ENCODE measurements at places on chromosomes 7 and 10. TPM values are rescaled to one million over a fixed set of nuclear protein-coding genes. Genes with fewer than 3 reads are reported as not detected.
A peak's percentile ranks its signal among the peaks of the same experiment; 100 is the strongest.

- H3K27ac ChIP-seq: no peak overlapping the region
- H3K36me3 ChIP-seq: no peaks in the 10 kb centered on the region
- H3K27me3 ChIP-seq: no peaks in the 10 kb centered on the region
- no peaks in the 10 kb centered on the region for H3K4me1 ChIP-seq
- H3K4me3 ChIP-seq: no peak overlapping the region
Observed at GRCh38 chr10:127553417-127553816, 4.3 kb downstream of the NPS start.

DNA sequence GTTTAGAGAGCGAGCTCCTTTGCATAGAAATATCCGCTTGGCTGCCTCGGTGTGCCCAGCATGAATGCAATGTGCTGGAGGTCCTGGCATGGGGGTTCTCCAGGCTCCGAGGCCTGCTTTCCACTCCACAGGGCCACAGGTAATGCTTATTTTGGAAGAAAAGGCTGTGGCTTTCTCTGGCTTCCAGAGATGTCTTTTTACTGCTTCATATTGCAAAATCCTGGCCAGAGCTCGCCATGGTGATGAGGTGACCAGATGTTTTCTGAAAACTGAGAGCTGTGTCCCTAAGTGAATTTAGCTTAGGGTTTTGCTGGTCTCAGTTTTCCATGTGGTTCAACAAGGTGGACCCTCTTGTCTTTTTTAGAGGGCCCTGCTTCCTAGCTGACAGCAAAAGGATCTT lies 65.2 kb downstream of the BMPER start:
- H3K27me3 ChIP-seq: peaks cover 1% of the 10 kb centered on the region
- H3K36me3 ChIP-seq: no peaks in the 10 kb centered on the region
- no peaks in the 10 kb centered on the region for H3K4me1 ChIP-seq
- no peak overlapping the region for H3K4me3 ChIP-seq

The MEST gene
- 2.9 TPM for total RNA-seq

GRCh38 chr10:72114706-72115450 lies 26.5 kb upstream of the SPOCK2 start:
- peaks cover 17% of the 10 kb centered on the region for H3K4me1 ChIP-seq
- no peaks in the 10 kb centered on the region for H3K36me3 ChIP-seq
- no peaks in the 10 kb centered on the region for H3K27me3 ChIP-seq

DNA sequence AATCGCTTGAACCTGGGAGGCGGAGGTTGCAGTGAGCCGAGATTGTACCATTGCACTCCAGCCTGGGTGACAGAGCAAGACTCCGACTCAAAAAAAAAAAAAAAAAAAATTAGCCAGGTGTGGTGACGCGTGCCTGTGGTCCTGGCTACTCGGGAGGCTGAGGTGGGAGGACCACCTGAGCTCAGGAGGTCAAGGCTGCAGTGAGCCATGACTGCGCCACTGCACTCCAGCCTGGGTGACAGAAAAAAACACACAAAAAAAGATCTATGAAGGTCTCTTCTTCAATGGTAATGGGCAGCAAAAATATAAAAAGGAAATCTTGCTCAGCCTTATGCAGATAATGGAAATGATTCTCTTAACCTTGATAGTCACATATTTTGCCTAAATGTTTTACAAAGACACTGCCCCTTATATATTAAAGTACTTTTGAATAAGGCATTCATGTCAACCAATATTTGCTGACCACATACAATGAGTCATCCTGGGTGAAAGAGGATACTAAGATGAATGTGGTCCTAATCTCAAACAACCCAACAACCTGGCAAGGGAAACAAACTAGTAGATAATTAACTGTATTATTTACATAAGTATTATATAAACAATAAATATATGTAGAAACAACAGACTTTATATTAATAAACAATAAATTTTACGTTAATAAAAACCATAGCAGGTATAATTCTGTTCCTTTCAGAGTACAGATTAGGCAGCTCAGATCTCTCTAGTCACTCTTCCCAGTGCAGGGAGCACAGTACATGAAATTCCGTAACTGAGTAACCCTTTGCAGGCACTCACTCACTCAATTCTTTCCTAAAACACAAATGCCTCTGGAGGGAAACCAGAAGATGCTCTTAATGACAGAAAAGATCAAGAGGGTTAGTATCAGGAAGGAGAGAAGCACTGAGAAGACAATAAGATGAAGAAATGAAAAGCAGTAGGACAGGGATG lies 8.1 kb downstream of the TOMM7 start:
- DNase-seq: no peak
- peaks cover 58% of the 10 kb centered on the region for H3K36me3 ChIP-seq
- H3K4me1 ChIP-seq: no peaks in the 10 kb centered on the region
- H3K27ac ChIP-seq: no peak overlapping the region
- H3K4me3 ChIP-seq: no peak overlapping the region

The ANKRD7 gene
- total RNA-seq: not detected

DNA sequence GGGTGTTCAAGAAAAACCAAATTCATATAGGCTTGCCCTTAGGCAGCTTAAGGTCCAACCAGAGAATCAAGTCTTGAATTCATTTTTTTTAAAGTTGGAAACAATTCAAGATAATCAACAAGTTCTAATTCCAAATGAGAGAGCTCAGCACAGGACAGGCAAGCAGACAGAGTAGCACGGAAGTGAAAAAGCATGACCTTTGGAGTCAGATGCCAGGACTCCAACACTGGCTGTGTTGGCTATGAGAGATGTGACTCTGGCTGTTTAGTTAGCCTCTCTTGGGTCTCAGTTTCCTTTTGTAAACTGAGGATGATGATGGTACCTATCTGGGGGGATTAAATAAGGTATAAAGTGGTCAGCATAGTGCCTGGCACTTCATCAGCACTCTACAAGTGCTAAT lies 49.3 kb downstream of the FBXW4 start:
- peaks cover 55% of the 10 kb centered on the region for H3K36me3 ChIP-seq
- no peaks in the 10 kb centered on the region for H3K27me3 ChIP-seq
- H3K4me1 ChIP-seq: no peaks in the 10 kb centered on the region
- no peak overlapping the region for H3K27ac ChIP-seq

The RGS10 gene
- total RNA-seq: 132 TPM

The CTAGE6 gene
- 0.34 TPM for total RNA-seq

The FAM180A gene
- not detected for total RNA-seq

The FOXP2 gene
- total RNA-seq: not detected

DNA sequence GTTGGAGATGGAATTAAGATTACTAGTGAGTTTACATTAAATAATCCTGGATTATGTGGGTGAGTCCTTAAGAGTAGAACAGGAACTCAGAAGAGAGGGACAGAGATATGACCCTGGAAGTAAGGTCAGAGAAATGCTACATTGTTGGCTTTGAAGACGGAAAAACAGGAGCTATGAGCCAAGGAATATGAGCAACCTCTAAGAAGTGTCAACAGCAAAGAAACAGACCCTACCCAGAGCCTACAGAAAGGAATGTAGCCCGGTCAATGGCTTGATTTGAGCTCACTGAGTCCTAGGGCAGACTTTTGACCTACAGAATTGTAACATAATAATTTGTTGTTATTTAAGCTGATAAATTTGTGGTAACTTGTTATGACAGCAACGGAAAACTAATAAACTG lies 304.9 kb downstream of the IPMK start:
- H3K4me1 ChIP-seq: no peaks in the 10 kb centered on the region
- H3K36me3 ChIP-seq: no peaks in the 10 kb centered on the region
- no peaks in the 10 kb centered on the region for H3K27me3 ChIP-seq
- H3K4me3 ChIP-seq: no peak overlapping the region
- no peak for DNase-seq
- no peak overlapping the region for H3K27ac ChIP-seq

The PRKCQ gene
- total RNA-seq: 43.4 TPM

DNA sequence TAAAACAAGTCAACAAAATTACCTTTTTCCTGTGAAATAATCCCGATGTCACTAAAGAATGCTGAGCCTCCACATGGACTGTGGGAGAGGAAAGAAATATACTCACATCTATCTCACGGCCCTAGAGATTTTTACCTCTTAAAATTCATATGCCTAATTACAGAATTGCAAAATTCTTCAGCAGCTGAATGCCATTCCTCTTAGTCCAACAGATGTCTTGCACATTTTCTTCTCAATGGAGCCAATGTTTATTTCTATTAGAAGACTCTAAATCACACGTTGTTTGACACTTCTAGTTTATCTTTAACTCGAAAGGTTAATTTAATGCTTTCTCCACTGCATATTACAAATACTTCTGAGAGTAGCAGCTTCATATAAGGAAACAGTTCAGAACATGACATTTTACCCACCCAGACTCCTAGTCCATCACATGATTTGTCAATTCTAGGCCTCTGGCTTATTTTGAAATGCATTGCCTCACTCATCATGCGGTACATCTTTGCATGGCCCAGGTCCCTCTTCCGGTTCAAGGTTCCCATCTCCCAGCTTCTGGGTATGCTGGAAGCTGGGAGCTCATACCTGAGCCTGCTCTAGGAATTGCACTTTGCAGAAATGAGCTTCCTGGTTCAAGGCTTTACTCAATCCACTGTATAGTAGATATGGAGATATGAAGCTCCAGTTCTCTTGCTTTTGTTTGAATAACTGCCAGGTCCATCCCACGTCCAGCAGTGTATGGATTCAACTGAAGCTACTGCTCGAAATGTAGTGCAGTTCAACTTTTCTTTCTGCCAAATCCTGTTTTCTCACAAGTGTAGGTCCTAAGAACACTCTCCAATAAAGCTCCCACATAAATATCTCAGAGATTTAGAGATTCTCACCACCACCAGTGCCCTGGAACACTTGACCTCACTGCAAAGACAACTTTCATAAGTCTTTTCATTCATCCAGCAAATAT lies 306.2 kb downstream of the GPR37 start:
- H3K27me3 ChIP-seq: no peaks in the 10 kb centered on the region
- H3K4me3 ChIP-seq: no peak overlapping the region
- H3K27ac ChIP-seq: no peak overlapping the region
- H3K36me3 ChIP-seq: no peaks in the 10 kb centered on the region

The GSTK1 gene
- 259 TPM for total RNA-seq

DNA sequence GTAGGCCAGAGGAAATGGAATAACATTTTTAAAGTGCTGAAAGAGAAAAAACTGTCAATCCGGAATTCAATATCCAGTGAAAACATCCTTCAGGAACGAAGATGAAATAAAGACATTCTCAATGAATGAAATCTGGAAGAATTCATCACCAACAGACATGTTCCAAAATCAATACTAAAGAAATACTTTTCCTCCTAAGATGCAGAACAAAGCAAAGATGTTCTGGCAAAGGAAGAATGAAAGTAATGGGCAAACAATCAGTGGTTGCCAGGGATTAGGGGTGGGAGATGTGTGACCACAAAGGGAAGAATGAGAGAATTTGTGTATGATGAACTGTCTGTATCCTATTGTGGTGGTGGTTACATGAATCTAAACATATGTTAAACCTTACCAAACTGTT lies 52.8 kb upstream of the EEPD1 start:
- no peaks in the 10 kb centered on the region for H3K36me3 ChIP-seq
- no peaks in the 10 kb centered on the region for H3K27me3 ChIP-seq
- H3K4me1 ChIP-seq: no peaks in the 10 kb centered on the region
- H3K4me3 ChIP-seq: no peak overlapping the region

DNA sequence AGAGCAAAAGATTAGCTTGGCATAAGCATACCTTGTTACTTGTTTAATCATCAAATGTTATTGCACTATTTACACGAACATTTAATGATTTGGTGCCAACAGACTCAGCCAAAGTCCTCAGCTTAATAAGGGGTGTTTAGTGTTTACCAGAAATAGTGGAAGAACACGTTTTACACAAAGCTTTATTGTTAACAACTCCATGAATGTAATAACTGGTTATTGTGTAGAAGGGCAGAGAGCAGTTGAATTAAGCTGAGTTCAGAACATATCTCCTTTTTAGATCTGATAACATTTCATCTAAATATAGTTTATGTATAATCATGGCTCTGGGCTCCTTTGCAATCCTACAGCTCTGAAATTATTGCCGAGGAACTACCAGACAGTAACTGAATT lies 99.1 kb downstream of the CABCOCO1 start:
- no peak overlapping the region for H3K27ac ChIP-seq
- H3K27me3 ChIP-seq: no peaks in the 10 kb centered on the region
- DNase-seq: no peak
- no peaks in the 10 kb centered on the region for H3K36me3 ChIP-seq

- no peak overlapping the region for H3K27ac ChIP-seq
- H3K36me3 ChIP-seq: peaks cover 42% of the 10 kb centered on the region
Observed at GRCh38 chr7:130196476-130196875, 8.7 kb downstream of the TMEM209 start.

DNA sequence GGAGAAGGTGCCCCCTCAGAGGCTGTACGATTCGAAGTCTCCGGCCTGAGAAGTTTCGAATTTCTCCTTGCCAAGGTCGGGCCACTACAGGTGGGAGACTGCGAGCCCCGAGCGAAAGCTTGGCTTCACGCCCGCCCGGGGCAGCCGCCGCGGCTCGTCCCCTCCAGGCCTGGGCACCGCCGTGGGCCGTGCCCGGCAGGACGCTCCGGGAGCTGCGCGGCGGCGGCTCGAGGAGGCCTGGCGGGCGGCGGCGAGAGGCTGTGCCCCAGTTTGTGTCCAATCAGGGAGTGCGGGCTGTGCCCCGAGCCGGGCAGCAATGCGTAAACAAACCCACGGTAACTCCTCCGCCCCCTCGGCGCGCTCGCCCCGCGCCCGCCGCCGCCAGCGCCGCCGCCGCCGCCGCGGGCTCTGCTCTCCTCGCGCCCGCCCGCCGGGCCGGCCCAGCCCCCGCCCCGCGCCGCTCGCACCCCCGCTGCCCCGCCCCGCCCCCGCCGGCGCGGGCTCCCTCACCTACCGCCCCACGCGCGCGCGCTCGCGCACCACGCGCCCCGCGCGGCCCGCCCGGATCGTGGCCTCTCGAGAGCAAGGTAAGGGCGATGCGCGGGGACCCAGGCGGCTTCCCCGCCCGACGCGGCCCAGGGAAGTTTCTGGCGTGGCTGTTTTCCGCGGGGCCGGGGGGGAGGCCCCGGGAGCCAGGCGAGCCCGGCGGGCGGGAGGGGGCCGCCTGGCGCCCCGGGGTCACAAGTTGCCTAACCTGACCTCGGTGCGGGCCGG lies 57.8 kb upstream of the PCGF5 start:
- peaks cover 19% of the 10 kb centered on the region for H3K4me1 ChIP-seq
- peak overlapping the region; percentile 72 for H3K27ac ChIP-seq
- H3K4me3 ChIP-seq: peak overlapping the region; percentile 82
- H3K27me3 ChIP-seq: no peaks in the 10 kb centered on the region
- peak; percentile 82 for DNase-seq
- H3K36me3 ChIP-seq: no peaks in the 10 kb centered on the region

- DNase-seq: no peak
- H3K27me3 ChIP-seq: no peaks in the 10 kb centered on the region
- no peaks in the 10 kb centered on the region for H3K4me1 ChIP-seq
- no peak overlapping the region for H3K4me3 ChIP-seq
- no peak overlapping the region for H3K27ac ChIP-seq
Observed at GRCh38 chr7:149397470-149398043, 63.3 kb downstream of the ZNF777 start.

- peaks cover 8% of the 10 kb centered on the region for H3K27me3 ChIP-seq
- DNase-seq: no peak
- no peaks in the 10 kb centered on the region for H3K36me3 ChIP-seq
- no peaks in the 10 kb centered on the region for H3K4me1 ChIP-seq
- H3K27ac ChIP-seq: no peak overlapping the region
- H3K4me3 ChIP-seq: no peak overlapping the region
Observed at GRCh38 chr10:13769946-13770345, 183.2 kb downstream of the PRPF18 start.

DNA sequence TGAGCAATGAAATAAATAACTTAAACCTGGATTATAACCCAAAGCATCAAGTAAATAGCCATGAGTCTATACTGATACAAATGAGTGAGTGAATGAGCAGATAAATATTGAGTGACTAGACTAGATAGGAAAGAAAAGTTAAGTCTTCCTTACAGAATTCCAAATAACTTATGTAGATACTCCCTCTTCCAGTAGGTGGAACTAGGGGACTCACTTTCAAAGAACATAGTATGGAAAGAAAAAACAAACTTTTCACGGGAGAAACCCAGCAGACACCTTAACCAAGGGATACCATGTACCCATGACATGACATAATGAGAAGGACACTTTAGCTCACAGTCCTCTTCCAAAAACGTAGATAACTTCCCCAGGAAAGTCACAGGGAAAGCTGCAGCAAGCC lies 32.2 kb downstream of the CSGALNACT2 start:
- H3K27ac ChIP-seq: no peak overlapping the region
- peaks cover 59% of the 10 kb centered on the region for H3K36me3 ChIP-seq
- H3K4me3 ChIP-seq: no peak overlapping the region
